ENCODE measurements at places on chromosomes 6 and 20.
A peak's percentile ranks its signal among the peaks of the same experiment; 100 is the strongest.

GRCh38 chr6:88586371-88587149, 376.9 kb downstream of the RNGTT start:
- DNase-seq: no peak

DNA sequence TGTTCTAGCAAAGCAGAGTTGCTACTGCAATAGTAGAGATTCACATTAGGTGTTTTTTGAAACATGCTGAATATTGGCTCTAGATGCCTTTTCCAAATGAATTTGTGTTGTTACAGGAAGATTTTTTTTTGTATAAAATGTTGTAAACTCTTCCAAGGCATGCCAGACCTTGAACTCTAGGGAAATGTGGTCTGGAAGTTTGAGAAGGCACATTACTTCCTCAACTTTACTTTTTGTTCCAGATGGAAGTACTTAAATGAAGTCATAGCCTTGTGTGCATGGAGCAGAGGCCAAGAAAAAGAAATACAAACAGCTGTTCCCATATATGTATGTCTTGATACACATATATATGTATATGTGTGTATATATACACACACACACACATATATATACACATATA, 585.7 kb upstream of the MARCKS start:
- no peak for DNase-seq

DNA sequence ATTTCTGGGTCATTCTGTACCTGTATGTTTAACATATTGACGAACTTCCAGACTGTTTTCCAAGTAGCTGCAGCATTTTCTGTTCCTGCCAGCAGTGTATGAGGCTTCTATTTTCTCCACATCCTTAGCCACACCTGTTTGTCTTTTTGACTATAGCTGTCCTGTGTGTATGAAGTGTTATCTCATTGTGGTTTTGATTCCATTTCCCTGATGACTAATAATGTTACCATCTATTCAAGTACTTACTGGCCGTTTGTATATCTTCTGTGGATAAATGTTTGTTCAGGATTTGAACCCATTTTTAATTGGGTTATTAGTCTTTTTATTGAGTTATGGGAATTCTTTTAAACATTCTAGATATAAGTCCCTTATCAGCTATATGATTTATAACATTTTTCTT, 95.2 kb downstream of the JAG1 start:
- peak; percentile 83 for DNase-seq

DNA sequence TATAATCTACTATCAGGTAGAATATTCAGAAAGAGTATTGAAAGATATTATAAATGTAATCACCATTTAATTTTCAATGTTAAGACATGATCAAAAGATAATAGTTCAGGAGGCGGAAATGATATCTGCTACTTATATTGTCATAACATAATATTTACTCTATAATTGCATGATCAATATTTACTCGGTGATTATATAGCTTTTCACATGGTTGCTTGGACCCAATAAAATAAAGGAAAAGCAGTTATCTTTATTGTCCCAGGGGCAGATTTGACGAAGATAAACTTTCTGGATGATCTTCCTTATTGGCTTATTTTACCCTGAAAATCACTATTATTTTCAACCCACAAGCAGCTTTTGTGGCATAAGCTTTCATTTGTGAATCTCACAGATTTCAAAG, 350.4 kb downstream of the HACE1 start:
- DNase-seq: no peak

GRCh38 chr6:1625794-1626435, 16.2 kb downstream of the FOXC1 start:
- no peak for DNase-seq

DNA sequence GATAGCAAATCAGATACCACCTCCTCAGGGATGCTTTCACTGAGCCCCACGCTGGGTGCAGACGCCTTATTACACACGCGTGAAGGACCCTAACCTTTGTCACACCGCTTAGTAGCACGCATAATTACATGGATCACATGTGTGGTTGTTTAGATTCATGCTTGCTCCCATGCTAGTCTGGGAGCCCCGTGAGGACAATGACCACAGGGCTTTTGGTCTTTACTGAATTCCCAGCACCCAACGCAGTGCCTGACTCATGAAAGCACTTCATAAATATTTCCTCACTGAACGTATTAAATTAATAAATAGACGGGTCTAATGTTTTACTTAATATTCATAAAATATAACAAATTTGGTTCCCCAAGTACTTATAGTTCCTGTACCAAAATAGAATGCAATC, 132.5 kb downstream of the ALDH8A1 start:
- DNase-seq: peak; percentile 19

Measured in PC-9 (cell line).